ENCODE measurements at places on chromosomes 12 and 14. TPM values are rescaled to one million over a fixed set of nuclear protein-coding genes. Genes with fewer than 3 reads are reported as not detected.

Gene RFX4
- total RNA-seq: 3.4 TPM

Gene TTC6
- total RNA-seq: 2.6 TPM

DNA sequence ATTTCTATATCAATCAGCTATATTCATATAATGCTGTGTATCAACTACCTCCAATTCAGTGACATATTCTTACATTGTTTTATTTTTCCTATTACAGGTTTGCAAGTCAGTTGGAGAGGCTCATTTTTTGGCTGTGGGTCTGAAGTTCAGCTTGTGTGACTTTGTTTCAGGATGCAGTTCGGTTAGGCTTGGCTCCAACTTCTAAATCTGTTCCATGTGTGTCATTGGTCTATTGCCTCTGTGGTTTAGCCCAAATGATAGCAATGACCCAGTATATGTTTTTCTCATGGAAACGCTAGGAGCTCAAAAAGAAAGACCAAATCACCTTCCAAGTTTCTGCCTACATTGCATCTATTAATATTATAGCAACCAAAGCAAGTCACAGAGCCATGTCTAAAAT lies 848.6 kb upstream of the LRFN5 start:
- DNase-seq: no peak

GRCh38 chr14:71324767-71325272 lies 417.6 kb downstream of the PCNX1 start:
- DNase-seq: peak; percentile 20

DNA sequence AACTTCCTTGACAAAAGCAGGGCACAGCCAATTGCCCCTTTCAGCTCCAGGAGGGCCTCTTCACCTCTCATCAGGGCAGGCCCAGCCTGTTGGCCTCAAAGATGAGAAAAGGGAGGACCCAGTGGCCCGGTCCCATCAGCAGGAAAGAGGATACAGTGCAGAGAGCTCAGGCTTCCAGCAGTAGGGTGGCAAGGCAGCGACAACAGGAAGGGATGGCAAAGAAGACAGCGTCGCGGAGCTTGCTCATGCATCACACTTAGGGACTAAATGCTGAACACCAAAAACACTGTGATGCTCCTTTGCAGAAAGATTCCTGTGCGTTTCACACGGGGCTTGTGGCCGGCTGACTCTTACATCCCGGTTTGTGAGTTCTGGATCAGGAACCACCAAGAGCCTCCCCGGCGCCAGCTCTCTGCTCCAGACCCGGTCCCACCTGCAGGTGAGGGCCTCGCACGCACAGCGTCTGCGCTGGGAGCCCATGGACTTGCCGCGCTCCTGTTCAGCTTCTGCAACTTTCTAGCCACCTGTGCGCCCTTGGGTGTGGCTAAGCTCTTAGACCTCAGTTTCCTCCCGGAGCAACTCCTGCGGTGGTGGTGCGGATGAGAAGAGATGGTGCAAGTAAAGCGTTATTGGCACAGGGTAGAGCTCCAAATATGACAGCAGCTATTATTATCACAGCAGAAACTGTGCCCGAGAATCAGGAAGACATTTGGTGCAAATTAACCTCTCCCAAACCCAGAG lies 15.3 kb upstream of the BCL7A start:
- no peak for DNase-seq
